ENCODE measurements at places on chromosomes 11 and 22.

- no peak for DNase-seq
Observed at GRCh38 chr11:35927682-35928081, 16.2 kb upstream of the LDLRAD3 start.

GRCh38 chr11:33920838-33921613 lies 29.1 kb upstream of the LMO2 start:
- DNase-seq, result no peak

DNA sequence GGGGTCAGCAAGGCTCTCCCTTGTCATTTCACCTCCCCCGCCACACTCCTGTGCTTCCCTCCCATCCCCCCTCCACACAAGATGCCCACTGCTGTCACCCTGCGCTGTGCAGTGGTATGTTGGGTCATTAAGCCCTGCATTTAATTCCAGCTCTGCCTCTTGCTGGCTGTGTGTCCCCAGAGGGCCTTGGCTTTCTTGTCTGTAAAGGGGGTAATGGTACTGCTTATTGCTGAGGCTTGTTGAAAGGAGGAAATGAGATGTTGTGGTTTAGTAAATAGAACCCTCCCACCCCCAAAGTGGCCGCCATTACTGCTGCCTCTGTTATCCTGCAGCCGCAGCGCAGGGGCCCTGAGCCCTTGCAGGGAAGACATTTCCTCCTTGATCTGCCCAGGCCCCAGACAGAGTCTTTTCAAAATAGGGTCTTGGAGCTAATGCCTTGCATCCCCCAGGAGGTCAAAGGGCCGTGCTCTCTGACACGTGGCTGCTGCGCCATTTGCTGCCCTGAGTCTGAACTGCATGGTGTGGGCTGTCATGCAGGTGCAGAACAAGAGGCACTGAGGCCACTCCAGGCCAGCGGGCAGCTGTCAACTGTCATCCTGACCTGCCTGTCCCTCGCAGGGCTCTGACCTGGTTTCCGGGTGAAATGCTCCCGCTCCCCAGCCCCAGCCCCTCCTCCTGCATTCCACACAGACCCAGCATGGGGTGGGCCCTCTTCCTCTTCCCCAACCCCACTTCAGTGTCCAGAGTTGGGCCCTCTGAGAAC lies 18.7 kb downstream of the PVALB start:
- no peak for DNase-seq

GRCh38 chr11:44773351-44773965 lies 46.7 kb downstream of the TSPAN18 start:
- no peak for DNase-seq

DNA sequence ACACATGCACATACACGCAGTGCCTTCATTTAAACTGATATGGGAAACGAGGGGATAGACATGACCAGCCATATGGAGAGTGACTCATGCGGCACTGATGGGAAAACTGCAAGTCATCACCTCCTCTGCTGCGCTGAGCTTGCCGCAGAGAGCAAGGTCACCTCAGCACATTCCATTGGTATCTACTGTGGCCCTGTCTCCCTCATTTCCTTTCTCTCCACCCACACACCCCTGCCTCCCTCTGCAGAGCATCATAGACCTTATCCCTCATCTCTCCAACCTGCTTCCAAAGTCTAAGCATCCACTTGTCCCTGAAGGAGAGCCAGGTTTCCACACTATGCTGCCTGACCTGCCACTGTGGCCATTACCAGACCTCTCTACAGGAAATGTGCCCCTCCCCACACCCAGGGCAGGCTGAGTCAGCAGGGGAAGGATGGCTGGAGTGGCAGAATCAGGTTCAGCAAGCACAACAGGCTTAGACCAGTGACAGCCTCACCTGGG lies 116.9 kb upstream of the SNX19 start:
- no peak for DNase-seq

GRCh38 chr11:14141676-14142075 lies 179.2 kb downstream of the SPON1 start:
- DNase-seq, result no peak

Data from stimulated activated CD4-positive, alpha-beta T cell treated with anti-CD3 and anti-CD28 coated beads, Interleukin-2, amount 100 ng/mL, for 4 hours (primary cell).